ENCODE measurements at places on chromosomes 11 and 22. TPM values are rescaled to one million over a fixed set of nuclear protein-coding genes. Genes with fewer than 3 reads are reported as not detected.

- H3K4me1 ChIP-seq: no peaks in the 10 kb centered on the region
- H3K4me3 ChIP-seq: no peak overlapping the region
- H3K36me3 ChIP-seq: no peaks in the 10 kb centered on the region
- no peaks in the 10 kb centered on the region for H3K27me3 ChIP-seq
- no peak overlapping the region for H3K27ac ChIP-seq
- no peak for DNase-seq
Measured at GRCh38 chr22:35349368-35349703, 31.6 kb upstream of the HMOX1 start.

DNA sequence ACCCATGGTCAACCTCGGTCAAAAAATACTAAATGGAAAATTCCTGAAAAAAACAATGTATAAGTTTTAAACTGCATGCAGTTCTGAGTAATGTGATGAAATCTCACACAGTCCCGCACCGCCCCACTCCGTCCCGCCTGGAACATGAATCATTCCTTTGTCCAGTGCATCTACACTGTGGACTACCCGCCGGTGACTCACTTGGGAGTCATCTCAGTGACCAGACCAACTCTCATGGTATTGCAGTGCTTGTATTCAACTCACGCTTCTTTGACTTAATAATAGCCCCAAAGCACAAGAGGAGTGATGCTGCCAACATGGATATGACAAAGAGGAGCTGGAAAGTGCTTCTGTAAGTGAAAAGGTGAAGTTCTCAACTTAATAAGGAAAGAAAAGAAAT lies 48.8 kb downstream of the ARHGAP32 start:
- H3K27me3 ChIP-seq: no peaks in the 10 kb centered on the region
- no peak overlapping the region for H3K27ac ChIP-seq
- peaks cover 3% of the 10 kb centered on the region for H3K4me1 ChIP-seq

- no peaks in the 10 kb centered on the region for H3K4me1 ChIP-seq
- H3K36me3 ChIP-seq: no peaks in the 10 kb centered on the region
- H3K4me3 ChIP-seq: no peak overlapping the region
- no peak overlapping the region for H3K27ac ChIP-seq
- no peaks in the 10 kb centered on the region for H3K27me3 ChIP-seq
- DNase-seq: no peak
Measured at GRCh38 chr22:21826204-21826603, 41.2 kb downstream of the MAPK1 start.

DNA sequence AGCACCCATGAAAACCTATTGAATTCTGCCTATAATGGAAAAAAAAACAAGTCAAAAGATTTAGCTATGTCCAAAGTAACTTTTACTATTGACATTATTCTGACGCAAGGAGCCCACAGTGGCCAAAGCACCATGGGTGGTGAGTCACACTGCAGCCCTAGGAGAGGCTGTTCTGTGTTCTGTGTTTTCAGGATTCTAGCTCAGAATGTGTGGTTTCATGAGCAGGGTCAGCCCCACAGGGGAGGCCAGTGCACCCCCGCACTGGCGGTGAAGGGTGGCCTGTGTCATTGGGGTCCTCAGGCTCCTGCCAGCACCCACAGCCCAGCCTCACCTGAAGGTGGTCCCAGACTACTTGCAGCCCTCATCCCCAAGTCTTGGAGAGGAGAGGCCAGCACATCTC lies 112.2 kb downstream of the BRD1 start:
- H3K36me3 ChIP-seq: peaks cover 4% of the 10 kb centered on the region
- no peak overlapping the region for H3K4me3 ChIP-seq
- no peak for DNase-seq
- H3K27ac ChIP-seq: no peak overlapping the region
- H3K4me1 ChIP-seq: no peaks in the 10 kb centered on the region
- H3K27me3 ChIP-seq: no peaks in the 10 kb centered on the region

DNA sequence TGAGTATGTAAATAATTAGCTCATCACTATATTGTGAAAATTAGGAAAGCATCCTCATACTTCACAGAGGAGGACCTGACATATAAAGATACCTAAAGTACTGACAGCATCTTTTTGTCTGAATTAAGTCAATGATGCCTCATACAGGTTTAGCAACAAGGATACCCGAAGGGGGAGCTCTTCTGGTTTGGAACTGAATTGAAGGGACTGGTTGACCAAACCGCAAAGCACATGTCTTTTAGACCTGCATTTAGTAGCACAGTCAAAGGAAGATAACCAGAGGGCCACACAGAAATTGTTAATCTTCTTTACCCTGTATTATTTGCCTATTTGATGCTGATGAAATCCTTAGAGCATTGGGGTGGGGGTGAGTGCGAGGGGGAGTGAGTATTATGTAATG lies 12.9 kb upstream of the WT1 start:
- H3K27me3 ChIP-seq: no peaks in the 10 kb centered on the region
- H3K4me3 ChIP-seq: no peak overlapping the region
- no peak overlapping the region for H3K27ac ChIP-seq
- H3K36me3 ChIP-seq: no peaks in the 10 kb centered on the region
- H3K4me1 ChIP-seq: no peaks in the 10 kb centered on the region
- no peak for DNase-seq

DNA sequence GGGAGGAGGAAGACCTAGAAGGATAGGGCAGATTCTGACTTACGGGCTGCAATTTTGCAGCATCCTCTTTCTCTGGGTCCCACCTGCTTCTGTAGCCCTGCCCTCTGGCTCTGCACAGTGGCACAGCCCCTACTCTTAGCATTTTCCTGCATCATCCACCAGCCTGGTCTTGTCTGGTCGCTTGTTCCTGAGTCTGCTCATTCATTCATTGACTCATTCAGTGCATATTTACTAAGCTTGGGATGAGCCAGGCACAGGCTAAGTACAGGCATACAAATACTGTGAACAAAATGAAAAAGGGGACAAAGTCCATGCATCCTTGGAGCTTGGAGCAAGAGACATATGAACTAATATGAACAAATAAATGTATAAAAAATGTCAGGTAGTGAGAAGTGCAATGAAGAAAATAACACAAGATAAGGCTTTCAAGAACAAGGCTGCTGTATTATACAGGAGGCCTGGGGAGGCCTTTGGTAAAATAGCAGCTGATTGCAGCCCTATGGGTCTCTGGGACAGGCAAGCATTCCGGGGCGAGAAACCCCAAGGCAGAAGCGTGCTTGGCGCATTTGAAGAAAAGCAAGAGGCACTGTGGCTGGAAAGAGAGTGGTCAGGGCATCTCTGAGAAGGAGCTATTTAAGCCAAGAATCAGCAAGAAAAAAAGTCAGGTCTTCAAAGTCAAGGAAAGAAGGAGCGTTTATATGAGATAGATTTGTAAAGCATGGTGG lies 108.0 kb upstream of the ALX4 start:
- H3K4me1 ChIP-seq: no peaks in the 10 kb centered on the region
- H3K27ac ChIP-seq: no peak overlapping the region
- DNase-seq: no peak
- H3K4me3 ChIP-seq: no peak overlapping the region

DNA sequence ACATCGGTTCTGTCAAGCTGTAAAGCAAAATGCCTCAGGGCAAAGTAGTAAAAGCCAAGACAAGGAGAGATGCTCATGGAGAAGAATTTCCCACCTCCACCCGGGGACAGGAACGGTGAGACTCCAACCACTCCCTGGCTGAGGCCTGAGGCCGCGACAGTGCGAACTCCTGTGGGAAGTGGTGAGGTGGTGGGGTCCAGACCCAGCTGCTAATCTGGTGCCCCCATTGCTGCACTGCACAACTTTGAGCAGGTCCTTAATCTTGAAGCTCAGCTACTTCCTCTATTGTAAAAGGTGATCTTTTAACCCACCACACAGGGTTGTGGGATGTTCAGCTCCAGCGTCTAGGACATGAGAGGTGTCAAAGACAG lies 83.9 kb downstream of the ZC3H12C start:
- DNase-seq: no peak
- H3K27me3 ChIP-seq: no peaks in the 10 kb centered on the region
- H3K4me1 ChIP-seq: peaks cover 19% of the 10 kb centered on the region
- H3K27ac ChIP-seq: no peak overlapping the region
- no peak overlapping the region for H3K4me3 ChIP-seq
- H3K36me3 ChIP-seq: no peaks in the 10 kb centered on the region

GRCh38 chr11:69470301-69470700 lies 11.2 kb upstream of the LINC01488 start:
- H3K4me3 ChIP-seq: no peak overlapping the region
- H3K36me3 ChIP-seq: peaks cover 8% of the 10 kb centered on the region
- no peaks in the 10 kb centered on the region for H3K27me3 ChIP-seq
- H3K4me1 ChIP-seq: no peaks in the 10 kb centered on the region
- no peak for DNase-seq

- no peaks in the 10 kb centered on the region for H3K27me3 ChIP-seq
- H3K36me3 ChIP-seq: no peaks in the 10 kb centered on the region
- no peak overlapping the region for H3K27ac ChIP-seq
- H3K4me1 ChIP-seq: no peaks in the 10 kb centered on the region
- no peak overlapping the region for H3K4me3 ChIP-seq
Measured at GRCh38 chr22:30312053-30312452, 14.7 kb downstream of the TBC1D10A start.

DNA sequence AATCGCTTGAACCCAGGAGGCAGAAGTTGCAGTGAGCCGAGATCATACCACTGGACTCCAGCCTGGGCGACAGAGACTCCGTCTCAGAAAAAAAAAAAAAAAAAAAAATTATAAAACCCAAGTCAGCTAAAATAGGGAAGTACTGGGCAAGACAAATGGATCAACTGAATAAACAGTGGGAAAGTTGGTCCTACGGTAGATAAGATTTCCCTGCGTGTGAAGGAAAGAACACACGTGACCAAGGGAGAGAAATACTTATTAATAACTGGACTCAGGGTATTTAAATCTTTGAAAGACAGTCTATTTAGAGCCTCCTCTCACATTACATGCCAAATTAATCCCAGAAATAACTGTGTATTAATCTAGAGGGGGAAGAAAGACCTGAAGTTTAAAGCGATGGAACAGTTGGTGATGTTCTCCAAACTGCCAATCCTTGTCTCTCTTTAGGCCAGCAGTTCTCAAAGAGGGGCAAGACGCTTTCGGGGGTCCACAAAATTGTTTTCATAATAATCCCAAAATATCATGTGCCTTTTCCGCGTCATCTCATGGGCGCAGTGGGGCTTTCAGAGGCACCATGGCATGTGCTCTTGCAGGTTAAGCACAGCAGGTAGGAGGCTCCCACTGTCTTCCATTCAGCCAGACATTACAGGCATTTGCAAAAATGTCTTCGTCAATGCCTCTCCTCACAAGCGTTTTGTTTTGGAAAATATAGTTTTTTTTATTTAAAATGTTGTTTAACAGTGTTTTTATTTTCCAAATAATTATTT lies 6.6 kb downstream of the RTL6 start:
- peaks cover 16% of the 10 kb centered on the region for H3K36me3 ChIP-seq
- no peak for DNase-seq
- H3K27me3 ChIP-seq: no peaks in the 10 kb centered on the region
- H3K4me1 ChIP-seq: peaks cover 3% of the 10 kb centered on the region
- no peak overlapping the region for H3K27ac ChIP-seq

DNA sequence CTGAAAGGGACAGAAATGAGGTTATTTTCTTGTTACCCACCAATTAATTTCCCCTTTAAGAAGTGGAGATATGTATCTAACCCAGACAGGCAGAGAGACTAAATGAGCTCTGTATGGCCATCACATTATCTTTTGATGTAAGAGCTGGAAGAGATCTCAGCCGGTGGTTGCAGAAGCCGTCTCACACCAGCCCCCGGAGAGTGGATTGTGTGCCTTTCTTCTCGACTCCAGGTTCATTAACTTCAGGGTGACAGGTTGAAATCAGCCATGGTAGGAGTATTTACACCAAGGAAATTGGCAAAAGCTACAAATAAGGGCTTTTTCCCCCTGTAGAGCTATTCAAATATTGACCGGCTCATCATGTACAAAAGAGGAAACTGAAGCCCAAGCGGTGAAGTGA lies 580.3 kb upstream of the CADM1 start:
- H3K4me3 ChIP-seq: no peak overlapping the region
- no peak for DNase-seq
- H3K27ac ChIP-seq: no peak overlapping the region
- H3K4me1 ChIP-seq: peaks cover 8% of the 10 kb centered on the region
- no peaks in the 10 kb centered on the region for H3K27me3 ChIP-seq

DNA sequence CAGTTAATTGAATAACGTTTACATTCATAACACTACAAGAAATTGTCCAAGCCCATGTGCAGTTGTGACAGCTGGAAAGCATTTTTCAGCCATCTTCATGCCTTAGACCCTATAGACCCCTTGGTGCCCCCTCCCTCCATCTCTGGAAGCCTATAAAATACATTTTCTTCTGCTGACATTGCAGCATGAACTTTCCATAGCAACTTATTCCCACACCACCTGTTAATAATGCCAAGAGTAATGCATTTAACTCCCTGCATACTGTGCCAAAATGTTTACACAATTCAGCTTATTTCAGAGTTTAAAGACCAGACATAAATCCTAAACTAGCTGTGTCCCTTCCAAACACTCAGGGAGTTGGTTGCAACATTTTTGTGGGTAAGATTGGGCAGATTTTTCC lies 143.0 kb upstream of the ARHGAP20 start:
- no peak for DNase-seq
- no peaks in the 10 kb centered on the region for H3K36me3 ChIP-seq
- H3K27ac ChIP-seq: no peak overlapping the region

- H3K27me3 ChIP-seq: no peaks in the 10 kb centered on the region
- no peaks in the 10 kb centered on the region for H3K36me3 ChIP-seq
- H3K4me3 ChIP-seq: no peak overlapping the region
- H3K27ac ChIP-seq: no peak overlapping the region
- no peak for DNase-seq
- no peaks in the 10 kb centered on the region for H3K4me1 ChIP-seq
Measured at GRCh38 chr11:15430381-15430780, 315.7 kb downstream of the INSC start.

DNA sequence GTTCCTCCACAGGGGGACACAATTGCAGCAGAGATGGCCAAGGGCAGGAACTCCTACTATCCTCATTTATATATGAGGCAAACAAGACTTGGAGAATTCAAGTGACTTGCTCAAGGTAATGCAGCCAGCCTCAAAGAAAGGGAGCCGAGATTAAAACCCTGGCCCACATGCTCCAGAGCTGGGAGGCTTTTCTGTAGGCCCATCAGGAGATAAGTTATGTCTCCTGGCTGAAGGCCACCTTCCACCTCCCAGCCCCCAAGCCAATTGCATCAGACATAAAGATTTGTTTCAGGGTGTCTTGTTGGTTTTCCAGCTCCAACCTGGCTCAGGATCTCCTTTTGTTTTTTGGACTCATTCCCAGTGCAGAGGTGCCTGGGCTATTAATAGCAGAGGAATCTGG lies 59.5 kb downstream of the SMIM38 start:
- H3K27ac ChIP-seq: no peak overlapping the region
- peak; percentile 3 for DNase-seq
- no peaks in the 10 kb centered on the region for H3K36me3 ChIP-seq
- H3K4me1 ChIP-seq: no peaks in the 10 kb centered on the region
- no peak overlapping the region for H3K4me3 ChIP-seq
- H3K27me3 ChIP-seq: no peaks in the 10 kb centered on the region

Gene SOX10
- 2.4 TPM for total RNA-seq

Gene GLYAT
- total RNA-seq: not detected

Gene MYOD1
- not detected for total RNA-seq

Gene CHCHD10
- total RNA-seq: 47.5 TPM

All from H9 (cell line).